ENCODE measurements at places on chromosomes 4 and X. TPM values are rescaled to one million over a fixed set of nuclear protein-coding genes. Genes with fewer than 3 reads are reported as not detected.

GRCh38 chr4:68572653-68573170, 3.4 kb downstream of the UGT2B17 start:
- no peaks in the 10 kb centered on the region for H3K36me3 ChIP-seq
- DNase-seq: peak; percentile 64
- H3K27me3 ChIP-seq: no peaks in the 10 kb centered on the region
- no peaks in the 10 kb centered on the region for H3K4me1 ChIP-seq

DNA sequence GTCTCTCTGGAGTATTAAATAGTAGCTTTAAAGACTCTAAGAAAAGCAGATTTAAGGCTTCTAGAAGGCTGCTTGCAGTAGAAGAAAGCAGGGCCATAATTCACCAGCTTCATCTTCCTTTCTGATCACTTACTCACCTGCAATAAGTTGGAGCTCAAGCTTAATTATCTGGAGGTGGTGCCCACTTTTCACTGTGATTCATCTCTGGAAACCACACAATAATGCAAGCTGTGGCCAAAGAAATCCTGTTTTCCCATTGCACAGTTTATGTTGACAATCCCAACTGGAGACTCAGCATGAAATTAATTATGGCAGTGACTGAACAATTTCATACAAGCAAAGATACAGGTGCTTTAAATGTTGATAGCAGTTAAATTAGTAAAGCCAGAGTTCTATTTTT, 14.7 kb downstream of the CWH43 start:
- no peaks in the 10 kb centered on the region for H3K36me3 ChIP-seq
- H3K4me1 ChIP-seq: no peaks in the 10 kb centered on the region
- H3K27ac ChIP-seq: no peak overlapping the region

DNA sequence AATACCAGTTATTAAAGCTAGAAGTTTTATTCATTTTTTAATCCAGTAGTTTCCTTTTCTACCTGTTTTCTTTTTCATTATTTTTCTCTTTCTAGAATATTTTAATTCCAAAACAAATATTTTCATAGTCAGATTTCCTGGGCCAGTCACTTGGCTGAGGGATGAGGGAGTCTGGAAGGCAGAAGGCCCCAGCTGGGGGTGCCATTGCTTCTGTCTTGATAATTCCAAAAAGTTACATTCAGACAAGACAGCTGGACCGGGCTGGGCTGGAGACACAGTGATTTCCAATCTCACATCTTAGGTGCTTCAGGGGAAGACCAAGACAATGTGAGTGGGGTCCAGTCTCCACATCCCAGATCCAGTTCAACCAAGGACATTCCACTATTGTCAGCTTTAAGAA, 263.5 kb downstream of the TMA16 start:
- no peak overlapping the region for H3K4me3 ChIP-seq
- H3K27ac ChIP-seq: no peak overlapping the region
- H3K36me3 ChIP-seq: no peaks in the 10 kb centered on the region
- H3K27me3 ChIP-seq: no peaks in the 10 kb centered on the region
- no peaks in the 10 kb centered on the region for H3K4me1 ChIP-seq

Gene MAOA
- 349 TPM for total RNA-seq

Gene SMPX
- not detected for total RNA-seq

Gene F8
- total RNA-seq: 2.3 TPM

Gene LETM1
- 139 TPM for total RNA-seq

Gene BGN
- total RNA-seq: 6.0 TPM

Gene GAB1
- total RNA-seq: 81.2 TPM
